T-helper 9 cell (primary cell): ENCODE measurements at places on chromosomes 3 and 15.

- DNase-seq: no peak
These were observed 14.9 kb upstream of the CRABP1 start for GRCh38 chr15:78325092-78325843.

- DNase-seq: no peak
These were observed 549.6 kb upstream of the CCDC54 start for GRCh38 chr3:106827515-106828213.

GRCh38 chr15:95843241-95843910 lies 487.1 kb upstream of the NR2F2 start:
- DNase-seq: no peak

DNA sequence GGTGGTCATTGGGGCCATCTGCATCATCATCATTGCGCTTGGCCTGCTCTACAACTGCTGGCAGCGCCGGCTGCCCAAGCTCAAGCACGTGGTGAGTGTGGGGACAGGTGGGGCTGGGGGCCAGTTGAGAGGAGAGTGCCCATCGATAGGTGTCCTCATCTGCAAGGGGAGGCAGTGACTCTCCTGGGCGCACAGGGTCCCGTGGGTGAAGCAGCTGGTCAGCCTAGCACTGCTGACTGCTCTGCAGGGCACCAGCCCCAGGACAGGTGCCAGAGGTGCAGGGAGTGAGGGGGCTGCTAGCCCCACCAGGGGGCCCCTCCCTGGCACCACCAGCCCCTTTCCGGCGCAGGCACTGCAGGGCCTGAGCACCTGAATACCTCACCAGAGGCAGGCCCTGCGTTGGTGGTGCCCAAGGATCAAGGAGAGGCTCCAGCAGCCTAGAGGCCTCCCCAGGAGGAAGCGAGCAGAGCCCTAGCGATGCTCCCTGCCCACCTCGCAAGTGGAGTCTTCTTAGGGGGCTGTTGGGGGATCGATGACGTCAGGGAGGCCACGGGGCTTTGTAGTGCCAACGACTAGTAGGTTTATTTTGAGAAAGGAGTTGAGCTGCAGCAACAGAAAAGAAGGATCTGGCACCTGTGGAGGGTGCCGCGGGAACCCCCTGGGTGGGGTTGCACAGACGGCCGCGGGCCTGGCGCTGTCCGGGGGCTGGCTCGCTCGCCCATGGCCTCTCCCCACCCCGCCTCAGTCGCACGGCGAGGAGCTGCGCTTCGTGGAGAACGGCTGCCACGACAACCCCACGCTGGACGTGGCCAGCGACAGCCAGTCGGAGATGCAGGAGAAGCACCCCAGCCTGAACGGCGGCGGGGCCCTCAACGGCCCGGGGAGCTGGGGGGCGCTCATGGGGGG lies 976 bp upstream of the ABTB1 start:
- DNase-seq: no peak

DNA sequence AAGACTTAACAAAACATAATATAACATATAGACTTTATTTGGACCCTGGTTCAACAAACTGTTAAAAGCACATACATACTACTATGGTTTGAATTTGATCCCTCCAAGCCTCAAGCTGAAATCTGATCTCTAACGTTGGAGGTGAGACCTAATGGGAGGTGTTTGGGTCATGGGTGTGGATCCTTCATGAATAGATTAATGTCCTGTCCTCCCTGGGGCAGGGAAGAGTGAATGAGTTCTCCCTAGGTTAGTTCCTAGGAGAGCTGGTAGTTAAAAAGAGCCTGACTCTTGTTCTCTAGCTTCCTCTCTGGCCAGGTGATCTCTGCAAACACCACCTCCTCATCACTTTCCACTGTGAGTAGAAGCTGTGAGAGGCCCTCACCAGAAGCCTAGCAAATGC lies 36.4 kb downstream of the CLASP2 start:
- no peak for DNase-seq

DNA sequence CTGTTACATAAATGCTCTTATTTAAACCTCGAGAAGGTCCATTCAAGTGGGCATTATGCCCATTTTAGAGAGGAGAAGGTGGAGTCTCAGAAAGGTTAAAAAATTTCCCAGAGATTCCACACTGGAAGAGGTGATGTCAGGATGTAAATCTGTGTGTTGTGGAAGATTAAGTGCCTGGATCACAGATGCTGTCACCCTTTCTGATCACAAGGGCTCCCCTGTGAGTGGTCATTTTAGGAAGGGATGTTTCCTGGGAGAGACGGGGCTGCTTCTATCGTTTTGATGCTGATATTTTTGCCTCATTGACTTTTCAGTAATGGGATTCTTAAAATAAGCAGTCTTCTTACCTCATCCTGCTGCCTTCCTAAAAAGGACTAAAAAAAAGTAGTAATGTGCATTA lies 132.5 kb downstream of the CLSTN2 start:
- no peak for DNase-seq

GRCh38 chr3:37696661-37697060 lies 165.0 kb upstream of the CTDSPL start:
- DNase-seq: no peak

DNA sequence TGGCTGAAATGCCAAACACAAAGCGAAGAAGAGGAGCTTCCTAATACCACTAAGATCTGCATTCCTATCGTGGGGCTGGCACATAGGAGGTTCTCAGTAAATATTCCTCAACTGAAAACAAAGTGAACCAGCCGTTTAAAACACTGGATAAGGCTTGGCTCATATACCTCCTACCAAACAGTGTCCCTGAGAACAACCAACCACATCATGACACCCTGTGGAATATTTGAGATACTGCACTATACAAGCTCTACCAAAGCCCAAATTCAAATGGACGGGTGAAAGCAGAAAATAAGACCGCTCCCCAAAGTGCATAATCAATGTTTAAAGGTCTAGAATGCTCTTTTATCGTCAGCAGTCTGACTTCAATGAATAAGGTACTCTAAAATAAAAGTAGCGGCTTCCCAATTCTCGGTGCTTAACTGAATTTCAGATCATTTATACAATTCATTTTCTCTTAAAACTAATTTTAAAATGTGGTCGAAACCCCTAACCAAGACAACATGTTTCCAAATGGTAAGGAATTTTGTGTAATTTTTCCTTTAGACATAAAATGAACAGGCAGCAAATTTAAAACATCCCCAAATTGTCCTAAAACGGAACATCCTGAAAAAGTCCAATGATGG lies 425.8 kb downstream of the ERC2 start:
- DNase-seq: no peak

- no peak for DNase-seq
These were observed 70.5 kb upstream of the SLCO3A1 start for GRCh38 chr15:91783008-91783407.

GRCh38 chr3:51921081-51921578 lies 18.0 kb upstream of the IQCF1 start:
- no peak for DNase-seq

- DNase-seq: no peak
These were observed 89.5 kb upstream of the IQSEC1 start for GRCh38 chr3:13162549-13163320.

GRCh38 chr3:98580401-98581386 lies 12.7 kb downstream of the CPOX start:
- DNase-seq: no peak

DNA sequence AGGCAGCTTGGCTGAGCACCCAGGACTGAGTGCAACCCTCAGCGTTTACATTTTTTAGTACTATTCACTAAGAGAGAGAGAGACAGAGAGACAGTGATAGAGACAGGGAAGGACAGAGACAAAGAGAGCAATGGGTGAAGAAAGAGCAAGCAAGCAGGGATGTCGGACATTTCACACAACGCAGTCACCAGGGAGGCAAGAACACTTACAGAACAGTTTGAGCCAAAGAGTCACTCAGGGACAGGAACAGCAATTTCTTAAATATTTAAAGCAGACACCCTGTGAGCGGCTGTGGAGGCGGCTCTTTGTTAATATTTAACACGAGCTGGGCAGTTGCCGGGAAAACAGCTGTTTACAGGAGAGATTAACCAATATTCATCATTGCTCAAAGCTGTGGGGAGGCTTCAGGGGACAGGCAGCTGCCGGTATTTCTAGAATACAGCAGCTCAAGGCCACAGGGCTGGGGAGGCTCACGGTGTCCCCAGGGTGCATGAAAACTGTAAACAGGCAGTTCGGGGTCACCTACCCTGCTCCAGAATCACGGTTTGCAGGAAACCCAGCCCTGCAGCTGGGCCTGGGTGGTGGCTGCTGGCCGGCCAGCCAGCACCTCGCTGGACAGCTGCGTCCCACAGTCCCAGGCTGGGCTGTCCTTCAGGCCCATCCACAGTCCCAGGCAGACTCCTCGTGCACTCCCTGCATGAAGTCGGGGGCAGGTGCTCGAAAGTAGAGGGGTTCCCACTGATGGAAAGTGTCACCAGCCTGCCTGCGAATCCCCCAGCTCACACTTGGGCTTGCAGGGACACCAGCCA lies 38.8 kb upstream of the PCSK6 start:
- DNase-seq: no peak

- DNase-seq: no peak
These were observed 471.3 kb upstream of the TPRG1 start for GRCh38 chr3:188700501-188700900.

DNA sequence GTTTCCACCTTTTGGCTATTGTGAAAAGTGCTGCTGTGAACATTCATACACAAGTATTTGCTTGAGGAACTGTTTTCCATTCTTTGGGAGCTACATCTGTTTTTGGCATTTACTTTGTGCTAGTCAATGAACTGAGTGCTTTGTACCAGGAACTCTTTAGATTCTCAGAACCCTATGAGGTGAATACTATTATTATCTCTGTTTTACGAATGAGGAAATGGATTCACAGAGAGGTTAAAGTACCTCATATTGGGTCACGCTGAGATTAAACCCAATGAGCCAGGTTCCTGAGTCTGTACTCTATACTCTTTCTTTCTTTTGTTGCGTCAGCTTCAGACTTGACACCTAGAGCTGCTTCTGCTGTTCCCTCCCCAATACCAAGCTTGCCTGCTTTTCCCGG lies 358.1 kb downstream of the CNTN4 start:
- DNase-seq: no peak

GRCh38 chr3:1091286-1091685 lies 1.5 kb upstream of the CNTN6 start:
- no peak for DNase-seq

DNA sequence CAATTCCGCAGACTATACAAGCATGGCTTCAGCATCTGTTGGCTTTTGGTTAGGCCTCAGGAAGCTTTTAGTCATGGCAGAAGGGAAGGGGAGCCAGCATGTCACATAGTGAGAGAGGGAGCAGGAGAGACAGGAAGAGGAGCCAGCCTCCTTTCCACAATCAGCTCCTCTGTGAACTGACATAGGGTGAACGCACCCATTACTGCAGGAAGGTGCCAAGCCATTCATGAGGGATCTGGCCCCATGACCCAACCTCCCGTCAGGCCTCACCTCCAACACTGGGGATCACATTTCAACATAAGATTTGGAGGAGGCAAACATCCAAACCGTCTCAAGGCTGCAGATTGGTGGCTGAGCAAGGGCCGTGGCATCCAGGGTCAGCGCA lies 106.3 kb downstream of the LRRK1 start:
- DNase-seq: no peak

DNA sequence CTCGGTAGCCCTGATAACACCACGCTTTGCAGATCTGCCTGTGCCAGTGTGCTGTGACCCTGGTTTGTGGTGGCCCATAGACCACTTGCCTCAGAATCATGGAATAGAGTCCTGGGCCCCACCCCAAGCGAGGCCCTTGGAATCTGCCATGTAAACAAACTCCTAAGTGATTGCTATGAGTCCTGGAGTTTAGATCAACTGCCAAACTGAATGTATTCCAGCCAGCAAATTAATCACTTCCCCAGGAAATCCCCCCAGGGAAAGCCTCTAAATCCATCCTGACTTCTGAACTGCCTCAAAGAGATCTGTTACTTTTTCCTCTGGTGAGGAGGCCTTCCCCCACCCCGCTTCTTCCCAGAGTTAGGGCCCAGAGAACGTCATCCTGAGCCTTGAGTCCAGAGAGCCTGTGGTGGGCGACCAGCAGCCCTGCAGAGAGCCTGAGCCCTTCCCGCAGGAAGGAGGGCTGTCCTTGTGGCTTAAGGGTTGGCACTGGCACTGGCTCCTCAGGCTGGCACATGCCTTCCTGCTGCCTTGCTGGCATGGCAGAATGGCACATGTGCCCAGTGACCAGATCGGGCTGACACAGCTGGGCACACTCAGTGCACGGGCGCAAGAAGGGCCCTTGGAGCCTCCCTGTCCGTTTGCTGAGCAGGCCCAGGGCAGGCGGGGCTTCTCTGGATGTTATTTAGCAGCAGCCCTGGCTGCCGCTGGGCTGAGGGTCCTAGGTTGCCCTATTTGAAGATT lies 50.6 kb upstream of the PLXNA1 start:
- DNase-seq: no peak

GRCh38 chr15:98442901-98443300 lies 205.4 kb upstream of the IGF1R start:
- DNase-seq: no peak

GRCh38 chr3:19446138-19446537 lies 297.8 kb downstream of the KCNH8 start:
- DNase-seq: no peak

DNA sequence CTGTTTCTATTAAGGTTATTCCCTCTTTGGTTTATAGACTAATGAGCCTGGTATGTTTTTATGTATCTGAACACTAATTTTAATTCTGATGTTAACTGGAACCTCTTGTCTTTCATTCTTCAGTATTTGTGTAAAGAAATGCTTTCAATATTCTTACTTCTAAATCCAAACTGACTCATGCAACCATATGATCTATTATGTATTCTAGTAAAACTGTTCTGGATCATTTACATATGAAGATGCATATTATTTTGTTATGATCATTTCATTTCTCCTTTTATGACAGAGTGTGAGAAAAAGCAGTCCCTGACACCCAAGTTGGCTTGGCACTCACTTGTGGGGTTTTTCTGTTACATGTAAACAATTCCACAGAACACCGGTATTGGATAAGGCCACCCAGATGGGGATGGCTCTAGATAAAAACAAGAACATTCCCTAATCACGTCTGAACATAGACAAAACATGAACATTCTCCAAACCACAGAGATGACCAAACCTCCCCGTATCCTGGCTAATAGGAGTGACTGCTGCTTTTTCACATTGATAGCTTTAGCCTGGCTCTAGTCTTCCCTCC lies 72.2 kb upstream of the EPHB3 start:
- no peak for DNase-seq

GRCh38 chr15:83378921-83379578 lies 68.1 kb upstream of the SH3GL3 start:
- no peak for DNase-seq

DNA sequence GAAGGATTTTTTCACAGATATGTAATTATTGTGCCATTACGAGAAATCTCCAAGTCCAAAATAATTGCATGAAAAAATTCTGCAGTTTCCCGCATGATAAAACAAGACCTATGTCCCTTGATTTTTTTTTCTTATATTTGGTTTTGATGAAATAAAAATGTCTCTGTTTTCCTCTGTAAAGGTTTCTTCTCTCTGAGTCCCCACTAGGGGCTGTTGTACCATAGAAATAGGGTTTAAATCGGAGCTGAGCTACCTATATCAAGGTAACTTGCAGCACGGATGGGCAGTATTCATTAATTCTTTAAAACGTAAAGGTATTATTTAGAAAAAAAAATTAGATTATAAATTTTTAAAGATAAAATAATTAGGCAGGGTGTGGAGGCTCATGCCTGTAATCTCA lies 66.6 kb upstream of the IGF1R start:
- no peak for DNase-seq

- DNase-seq: no peak
These were observed 401 bp downstream of the SEC11A start for GRCh38 chr15:84715441-84716035.
